ENCODE measurements at places on chromosomes 1 and 21.
A peak's percentile ranks its signal among the peaks of the same experiment; 100 is the strongest.

- no peak overlapping the region for H3K4me3 ChIP-seq
- no peak overlapping the region for H3K27ac ChIP-seq
- H3K4me1 ChIP-seq, result peaks cover 6% of the 10 kb centered on the region
- no peaks in the 10 kb centered on the region for H3K27me3 ChIP-seq
- no peak for DNase-seq
Measured at GRCh38 chr1:225820522-225821120, 10.7 kb downstream of the EPHX1 start.

DNA sequence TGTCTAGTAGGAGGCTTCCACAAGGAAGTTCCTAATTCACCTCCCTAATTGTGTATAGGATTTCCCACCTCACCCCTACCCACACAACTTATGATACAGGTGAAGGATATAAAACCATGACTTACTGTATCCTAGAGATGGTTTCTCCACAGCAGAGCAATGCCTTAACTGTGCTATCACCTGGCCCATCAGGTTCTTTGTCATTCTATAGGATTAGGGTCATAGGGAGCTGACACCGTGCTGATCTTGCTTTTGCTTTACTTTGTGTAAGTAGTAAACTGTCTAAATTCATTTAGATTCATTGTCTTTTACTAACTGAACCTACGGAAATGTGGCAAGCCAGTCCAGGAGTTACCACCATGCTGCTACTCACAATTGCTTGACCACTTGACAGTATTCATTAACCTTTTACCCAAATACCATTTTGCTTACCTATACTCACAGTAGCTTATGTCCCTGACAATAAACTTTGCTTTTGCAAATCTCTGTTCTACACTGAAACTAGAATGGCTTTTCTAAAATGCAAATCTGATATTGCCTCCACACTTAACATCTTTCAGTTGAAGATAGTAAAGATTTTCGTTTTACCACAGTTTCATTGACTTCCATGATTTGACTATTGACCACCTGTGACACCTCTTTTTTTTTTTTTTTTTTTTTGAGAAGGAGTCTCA, 147.6 kb downstream of the IFI44 start:
- no peaks in the 10 kb centered on the region for H3K36me3 ChIP-seq
- no peak for DNase-seq
- H3K27ac ChIP-seq, result no peak overlapping the region
- no peaks in the 10 kb centered on the region for H3K4me1 ChIP-seq

GRCh38 chr1:31064718-31065309, 703 bp downstream of the PUM1 start:
- no peak for DNase-seq
- peak overlapping the region; percentile 100 for H3K27ac ChIP-seq
- peak overlapping the region; percentile 100 for H3K4me3 ChIP-seq
- no peaks in the 10 kb centered on the region for H3K27me3 ChIP-seq

GRCh38 chr1:218049641-218050040, 235.5 kb upstream of the RRP15 start:
- no peaks in the 10 kb centered on the region for H3K4me1 ChIP-seq
- DNase-seq, result no peak
- no peaks in the 10 kb centered on the region for H3K27me3 ChIP-seq

- no peak overlapping the region for H3K27ac ChIP-seq
- no peaks in the 10 kb centered on the region for H3K36me3 ChIP-seq
- DNase-seq, result peak; percentile 64
- H3K4me1 ChIP-seq, result no peaks in the 10 kb centered on the region
Measured at GRCh38 chr1:6727535-6727934, 25.9 kb upstream of the DNAJC11 start.

GRCh38 chr1:78855258-78855657, 151.3 kb downstream of the ADGRL4 start:
- H3K27me3 ChIP-seq, result peaks cover 8% of the 10 kb centered on the region
- no peak overlapping the region for H3K27ac ChIP-seq
- peaks cover 2% of the 10 kb centered on the region for H3K36me3 ChIP-seq

GRCh38 chr1:244552336-244552735, 91.3 kb downstream of the CATSPERE start:
- no peak for DNase-seq
- no peaks in the 10 kb centered on the region for H3K27me3 ChIP-seq
- H3K27ac ChIP-seq, result no peak overlapping the region
- no peaks in the 10 kb centered on the region for H3K4me1 ChIP-seq
- peaks cover 5% of the 10 kb centered on the region for H3K36me3 ChIP-seq
- no peak overlapping the region for H3K4me3 ChIP-seq

DNA sequence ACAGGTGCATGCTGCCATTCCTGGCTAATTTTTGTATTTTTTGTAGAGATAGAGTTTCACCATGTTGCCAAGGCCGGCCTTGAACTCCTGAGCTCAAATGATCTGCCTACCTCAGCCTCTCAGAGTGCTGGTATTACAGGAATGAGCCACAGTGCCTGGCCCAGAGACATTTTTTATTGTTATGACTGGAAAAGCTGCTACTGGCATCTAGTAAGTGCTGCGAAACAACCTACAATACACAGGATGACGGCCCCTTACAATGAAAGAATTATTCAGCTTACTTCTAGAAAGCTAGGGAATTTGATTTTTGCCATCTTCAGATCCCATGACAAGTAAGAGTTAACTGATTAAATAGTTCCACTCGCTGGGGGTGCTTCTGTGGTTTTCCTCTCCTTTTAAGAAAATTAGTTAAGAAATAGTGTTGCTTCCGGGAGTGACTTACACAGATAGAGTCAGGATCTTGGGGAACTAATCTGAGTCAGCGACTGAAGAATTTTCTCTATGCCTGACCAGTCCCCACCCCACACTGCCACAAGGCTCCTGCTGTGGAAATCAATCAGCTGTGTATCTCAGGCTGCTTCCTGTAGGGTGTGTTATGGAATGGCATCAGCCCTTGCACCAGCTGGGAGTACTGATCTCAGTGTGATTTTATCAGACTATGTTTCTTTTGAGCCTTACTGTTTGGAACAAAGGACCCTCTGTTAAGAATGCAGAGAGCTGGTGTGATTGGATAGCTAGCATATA, 93.0 kb upstream of the BMP8A start:
- peak overlapping the region; percentile 36 for H3K4me3 ChIP-seq
- H3K36me3 ChIP-seq, result peaks cover 2% of the 10 kb centered on the region
- no peaks in the 10 kb centered on the region for H3K27me3 ChIP-seq
- peak; percentile 40 for DNase-seq
- peak overlapping the region; percentile 83 for H3K27ac ChIP-seq

DNA sequence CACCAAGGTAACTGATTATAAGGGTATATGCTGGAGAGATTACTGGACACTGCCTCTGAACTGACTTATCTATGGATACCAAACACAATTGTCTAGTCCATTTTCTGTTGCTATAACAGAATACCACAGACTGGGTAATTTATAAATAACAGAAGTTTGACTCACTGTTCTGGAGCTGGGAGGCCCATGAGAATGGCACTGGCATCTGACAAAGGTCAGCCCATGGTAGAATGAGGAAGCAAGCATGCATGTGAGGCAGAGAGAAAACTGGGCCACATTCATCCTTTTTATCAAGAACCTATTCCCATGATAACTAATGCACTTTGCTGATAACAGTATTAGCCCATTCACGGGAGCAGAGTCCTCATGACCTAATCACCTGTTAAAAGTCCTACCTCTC, 37.4 kb downstream of the FCER1A start:
- no peak for DNase-seq
- no peaks in the 10 kb centered on the region for H3K4me1 ChIP-seq
- peaks cover 16% of the 10 kb centered on the region for H3K27me3 ChIP-seq
- no peak overlapping the region for H3K27ac ChIP-seq
- H3K36me3 ChIP-seq, result no peaks in the 10 kb centered on the region

DNA sequence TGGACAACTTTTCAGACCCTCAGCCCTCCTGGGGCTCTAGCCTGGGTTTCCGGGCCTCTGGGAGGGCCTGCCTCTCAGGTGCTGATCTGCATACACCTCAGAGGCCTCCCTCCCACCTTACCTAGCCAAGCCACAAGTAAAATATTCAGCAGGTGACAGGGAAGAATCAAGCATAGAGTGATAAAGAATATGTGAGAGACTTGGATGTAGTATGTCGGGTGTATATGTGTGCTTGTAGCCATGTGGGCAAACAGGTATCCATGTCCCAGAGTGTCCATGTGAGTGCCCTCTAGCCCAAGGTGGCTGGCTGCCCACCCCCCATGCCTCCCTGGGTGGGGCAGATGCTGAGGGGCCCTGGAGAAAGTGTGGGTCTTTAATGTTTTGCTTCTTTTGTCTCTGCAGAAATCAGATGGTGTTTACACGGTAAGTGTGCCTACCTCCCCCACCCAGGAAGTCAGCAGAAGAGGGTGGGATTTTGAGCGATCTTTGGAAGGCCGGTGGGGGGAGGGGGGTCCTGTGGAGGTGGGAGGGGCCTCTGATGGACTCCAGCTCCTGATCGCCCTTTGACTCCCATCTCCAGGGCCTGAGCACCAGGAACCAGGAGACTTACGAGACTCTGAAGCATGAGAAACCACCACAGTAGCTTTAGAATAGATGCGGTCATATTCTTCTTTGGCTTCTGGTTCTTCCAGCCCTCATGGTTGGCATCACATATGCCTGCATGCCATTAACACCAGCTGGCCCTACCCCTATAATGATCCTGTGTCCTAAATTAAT, 3.4 kb downstream of the FCER1G start:
- peaks cover 40% of the 10 kb centered on the region for H3K4me1 ChIP-seq
- peaks cover 8% of the 10 kb centered on the region for H3K36me3 ChIP-seq
- H3K27me3 ChIP-seq, result no peaks in the 10 kb centered on the region

DNA sequence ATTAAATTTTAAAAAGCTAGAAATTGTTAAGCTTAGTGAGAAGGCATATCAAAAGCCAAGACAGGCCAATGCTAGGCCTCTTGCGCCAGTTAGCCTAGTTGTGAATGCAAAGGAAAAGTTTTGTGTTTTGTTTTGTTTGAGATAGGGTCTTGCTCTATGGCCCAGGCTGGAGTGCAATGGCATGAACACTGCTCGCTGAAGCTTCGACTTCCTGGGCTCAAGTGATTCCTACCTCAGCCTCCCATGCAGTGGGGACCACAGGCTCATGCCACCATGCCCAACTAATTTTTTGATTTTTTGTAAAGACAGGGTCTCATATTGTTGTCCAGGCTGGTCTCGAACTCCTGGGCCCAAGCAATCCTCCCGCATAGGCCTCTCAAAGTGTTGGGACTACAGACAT, 40.3 kb downstream of the TRIM33 start:
- H3K27ac ChIP-seq, result no peak overlapping the region
- no peak for DNase-seq
- H3K4me3 ChIP-seq, result no peak overlapping the region
- H3K36me3 ChIP-seq, result peaks cover 12% of the 10 kb centered on the region
- H3K4me1 ChIP-seq, result peaks cover 45% of the 10 kb centered on the region

GRCh38 chr1:83883979-83884378, 115.0 kb downstream of the TTLL7 start:
- peaks cover 3% of the 10 kb centered on the region for H3K36me3 ChIP-seq
- DNase-seq, result no peak
- no peak overlapping the region for H3K27ac ChIP-seq
- no peaks in the 10 kb centered on the region for H3K4me1 ChIP-seq
- H3K4me3 ChIP-seq, result no peak overlapping the region

- no peak overlapping the region for H3K27ac ChIP-seq
- peaks cover 60% of the 10 kb centered on the region for H3K4me1 ChIP-seq
- H3K4me3 ChIP-seq, result no peak overlapping the region
- DNase-seq, result no peak
Measured at GRCh38 chr1:12206792-12207424, 22.9 kb upstream of the VPS13D start.

DNA sequence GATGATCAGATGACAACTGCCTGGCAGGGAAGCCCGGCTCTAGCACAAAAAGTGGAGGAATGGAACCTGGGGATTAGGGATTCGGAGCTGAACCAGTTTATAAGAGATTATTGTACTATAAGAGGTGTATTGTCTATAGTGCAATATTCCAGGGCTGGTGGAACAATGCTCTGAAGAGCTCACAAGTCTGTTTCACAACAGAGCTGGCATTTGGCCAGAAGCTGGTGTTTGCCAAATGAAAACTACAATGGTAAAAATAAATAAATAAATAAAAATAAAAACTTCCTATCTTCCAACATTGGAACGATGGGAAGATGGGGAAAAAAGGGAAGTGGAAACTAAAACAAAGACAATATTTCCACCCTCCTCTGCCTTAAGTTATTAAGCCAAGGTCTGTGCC, 73.5 kb downstream of the CHODL start:
- no peaks in the 10 kb centered on the region for H3K27me3 ChIP-seq
- DNase-seq, result no peak
- peaks cover 2% of the 10 kb centered on the region for H3K36me3 ChIP-seq
- H3K4me3 ChIP-seq, result no peak overlapping the region
- no peaks in the 10 kb centered on the region for H3K4me1 ChIP-seq

GRCh38 chr1:102937401-102937800, 170.9 kb downstream of the COL11A1 start:
- no peaks in the 10 kb centered on the region for H3K36me3 ChIP-seq
- H3K4me3 ChIP-seq, result no peak overlapping the region
- DNase-seq, result no peak
- no peaks in the 10 kb centered on the region for H3K4me1 ChIP-seq

DNA sequence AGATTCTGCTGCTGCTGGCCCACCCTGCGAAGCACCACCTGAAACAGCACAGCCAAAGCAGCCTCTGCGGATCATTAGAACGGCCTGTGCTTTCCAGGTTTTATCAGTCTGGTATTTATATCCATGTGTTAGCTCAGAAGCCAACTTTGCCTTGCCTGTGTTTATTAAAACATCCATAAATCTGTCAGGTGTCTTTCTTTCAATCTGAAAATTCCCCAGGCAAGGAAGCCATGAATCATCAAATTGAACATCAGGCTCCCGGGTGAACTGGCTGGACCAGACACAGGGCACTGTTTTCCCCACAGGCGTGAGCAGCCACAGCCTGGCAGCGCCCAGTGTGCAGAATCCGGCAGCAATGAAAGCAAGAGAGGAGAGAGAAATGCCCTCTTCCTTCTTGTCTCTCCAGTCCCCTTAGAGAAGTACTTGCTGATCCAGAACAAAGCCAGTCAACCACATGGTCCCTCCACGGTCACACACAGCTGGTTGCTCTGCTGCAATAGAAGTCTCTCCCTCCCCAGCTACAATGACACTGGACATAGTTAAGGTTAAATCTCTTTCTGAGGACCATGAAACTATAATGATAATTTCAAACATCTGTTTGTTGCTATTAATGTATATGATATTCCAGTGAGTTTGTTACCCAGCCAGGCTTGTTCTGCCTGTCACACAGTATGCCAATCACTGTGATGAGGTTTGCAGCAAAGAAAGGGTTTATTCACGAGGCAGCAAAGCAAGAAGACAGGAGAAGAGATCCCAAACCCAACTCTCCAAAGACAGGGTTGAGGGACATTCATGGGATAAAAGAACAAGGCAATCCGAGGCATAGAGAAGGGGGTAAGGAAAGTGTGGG, 212.1 kb upstream of the FMN2 start:
- no peak overlapping the region for H3K27ac ChIP-seq
- H3K4me1 ChIP-seq, result no peaks in the 10 kb centered on the region
- no peak overlapping the region for H3K4me3 ChIP-seq
- DNase-seq, result no peak

Measured in activated T-cell treated with anti-CD3 and anti-CD28 coated beads, Interleukin-2, amount 50 U/mL, for 72 hours (primary cell).